ENCODE measurements at places on chromosomes 5 and 9.
A peak's percentile ranks its signal among the peaks of the same experiment; 100 is the strongest.

GRCh38 chr5:120463991-120464626 is at the start of gene PRR16:
Gene PRR16, plus strand, starts transcription at chr5:120464300.
- DNase-seq = no peak

DNA sequence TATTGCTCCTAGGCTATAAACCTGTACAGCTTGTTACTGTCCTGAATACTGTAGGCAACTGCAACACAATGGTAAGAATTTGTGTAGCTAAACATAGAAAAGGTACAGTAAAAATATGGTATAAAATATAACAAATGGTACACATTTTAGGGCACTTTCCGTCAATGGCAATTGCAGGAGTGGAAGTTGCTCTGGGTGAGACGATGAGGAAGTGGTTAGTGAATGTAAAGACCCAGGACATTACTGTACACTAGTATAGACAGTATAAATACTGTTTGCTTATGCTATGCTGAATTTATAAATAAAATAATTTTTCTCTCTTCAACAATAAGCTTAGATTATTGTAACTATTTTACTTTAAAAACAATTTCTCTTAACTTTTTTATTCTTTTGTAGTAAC is 15.6 kb upstream of the ADRB2 start:
- DNase-seq = no peak

DNA sequence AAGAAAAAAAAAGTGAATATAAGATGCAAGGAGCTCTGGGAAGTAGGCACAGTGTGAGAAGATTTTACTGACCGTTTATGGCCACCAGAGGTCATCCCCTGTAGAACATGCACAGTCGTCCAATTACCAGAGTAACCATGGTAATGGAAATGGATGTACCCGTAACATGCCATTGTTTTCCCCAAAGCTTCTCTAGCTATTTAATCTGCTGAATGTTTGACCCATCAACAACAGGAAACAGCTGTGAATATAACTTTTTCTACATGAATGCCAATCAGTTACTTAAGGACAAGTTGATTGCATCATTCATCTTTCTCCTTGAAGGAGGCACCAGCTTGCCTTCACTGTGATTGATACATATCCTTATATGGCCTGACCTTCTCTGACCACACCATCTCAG is 1967.0 kb upstream of the CDH9 start:
- DNase-seq = no peak

- DNase-seq = peak; percentile 77
Measured at GRCh38 chr9:127578952-127579853, 32.9 kb upstream of the STXBP1 start.

- DNase-seq = no peak
Measured at GRCh38 chr9:137417161-137418021, 5.6 kb downstream of the EXD3 start.

- no peak for DNase-seq
Measured at GRCh38 chr5:172721455-172722326, 49.3 kb downstream of the DUSP1 start.

DNA sequence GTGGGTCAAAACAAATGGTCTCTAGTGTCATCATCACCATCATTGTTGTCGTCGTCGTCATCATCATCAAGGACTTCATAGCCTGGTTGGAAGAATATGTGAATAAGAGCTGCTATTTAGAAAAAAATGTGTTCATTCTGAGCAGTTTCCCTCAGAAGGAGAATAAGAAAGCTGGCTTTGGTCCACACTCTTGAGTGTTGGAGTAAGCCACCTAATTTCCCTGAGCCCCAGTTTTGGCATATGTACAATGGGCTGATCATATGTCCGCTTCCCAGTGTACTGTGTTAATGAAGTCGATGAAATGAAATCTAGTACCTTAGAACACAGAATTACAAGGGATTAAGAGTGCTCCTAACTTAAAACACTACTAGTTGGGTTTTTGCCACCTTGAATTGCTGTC is 545.5 kb downstream of the CCDC171 start:
- DNase-seq = no peak

GRCh38 chr5:10306806-10307205 is 896 bp downstream of the CMBL start:
- DNase-seq = no peak

GRCh38 chr5:118628660-118629354 is 359.5 kb downstream of the DTWD2 start:
- no peak for DNase-seq

DNA sequence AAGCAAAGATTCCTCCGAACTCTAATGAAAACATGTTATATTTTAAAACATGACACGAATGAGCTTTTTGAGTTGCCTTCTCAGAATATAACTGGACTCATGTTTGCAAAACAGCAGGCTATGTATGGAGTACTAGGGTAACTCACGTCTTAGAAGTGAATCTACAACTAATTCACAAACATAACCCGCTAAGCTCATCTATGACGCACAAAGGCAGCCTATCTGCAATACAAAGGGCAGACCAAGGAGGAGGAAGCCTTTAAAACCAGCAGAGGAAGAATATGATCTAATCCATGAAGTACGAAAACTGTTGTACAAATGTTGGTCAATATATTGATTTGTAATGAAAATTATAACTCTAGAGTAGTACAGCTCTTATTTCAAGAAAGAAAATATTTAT is 67.0 kb downstream of the CETN3 start:
- DNase-seq = no peak

- no peak for DNase-seq
Measured at GRCh38 chr5:58447226-58447625, 12.7 kb downstream of the PLK2 start.

DNA sequence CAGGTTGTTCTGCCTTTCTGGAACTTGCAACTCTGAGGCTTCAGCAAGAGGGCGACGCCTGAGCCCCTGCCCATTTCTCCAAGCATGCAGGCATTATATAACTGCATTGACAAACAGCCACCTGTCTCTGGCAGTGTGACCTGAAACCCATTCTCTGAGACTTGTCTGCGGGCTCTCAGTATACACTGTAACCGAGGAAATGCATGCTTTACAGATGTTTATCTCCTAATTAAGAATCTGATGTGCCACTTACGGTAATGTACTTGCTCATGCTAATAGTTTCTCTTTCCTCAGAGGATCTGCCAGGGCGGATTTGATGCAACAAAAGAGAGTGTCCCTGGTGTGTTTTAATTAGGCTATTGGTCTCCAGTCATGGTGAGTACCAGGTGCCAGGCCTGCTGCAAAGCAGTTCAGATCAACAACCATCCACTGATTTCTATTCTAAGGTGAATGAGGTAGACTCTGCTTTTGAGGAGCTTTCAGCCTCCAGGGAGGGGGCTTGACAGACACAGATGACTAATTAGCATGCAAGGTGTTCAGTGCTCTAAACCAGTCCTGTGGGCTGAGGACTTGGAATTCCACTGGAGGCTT is 593.7 kb upstream of the KLF4 start:
- no peak for DNase-seq

GRCh38 chr5:170533383-170533782 is 29.6 kb downstream of the KCNIP1 start:
- DNase-seq = no peak

DNA sequence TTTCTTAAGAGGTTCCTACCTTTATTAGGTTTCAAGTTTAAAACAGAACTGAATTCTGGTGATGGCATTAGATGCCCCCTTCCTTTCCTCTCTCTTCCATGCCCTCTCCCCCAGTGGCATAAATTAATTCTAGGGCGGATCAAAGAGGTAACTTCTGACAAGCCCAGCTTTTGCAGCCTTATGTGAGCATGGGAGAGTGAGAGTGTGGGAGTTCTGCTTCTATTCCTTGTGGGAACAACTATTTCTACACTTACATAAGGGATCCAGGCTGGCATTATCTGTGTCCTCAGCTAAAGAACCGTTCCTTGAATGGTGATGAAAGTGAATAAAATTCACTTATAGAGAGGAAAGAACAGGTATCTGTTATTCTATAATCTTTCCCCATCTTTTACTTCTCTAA is 437.6 kb downstream of the KIF4B start:
- DNase-seq = no peak

GRCh38 chr9:136488247-136489214 is 5.7 kb upstream of the SEC16A start:
- no peak for DNase-seq

- DNase-seq = no peak
Measured at GRCh38 chr9:137721479-137721878, 102.7 kb downstream of the EHMT1 start.

GRCh38 chr9:134051319-134051718 is 16.5 kb downstream of the BRD3 start:
- DNase-seq = no peak

- DNase-seq = no peak
Measured at GRCh38 chr5:128121651-128122050, 38.1 kb downstream of the SLC12A2 start.

- no peak for DNase-seq
Measured at GRCh38 chr5:157487358-157487757, 27.3 kb downstream of the NIPAL4 start.

- no peak for DNase-seq
Measured at GRCh38 chr9:74534841-74535240, 37.7 kb downstream of the RORB start.

Data from non-pigmented ciliary epithelial cell (primary cell).